Hepatocyte (in vitro differentiated cells): ENCODE measurements at places on chromosomes 4 and X. TPM values are rescaled to one million over a fixed set of nuclear protein-coding genes. Genes with fewer than 3 reads are reported as not detected.

Gene TLR7
- total RNA-seq, result 0.52 and 0.60 TPM in 2 replicates

DNA sequence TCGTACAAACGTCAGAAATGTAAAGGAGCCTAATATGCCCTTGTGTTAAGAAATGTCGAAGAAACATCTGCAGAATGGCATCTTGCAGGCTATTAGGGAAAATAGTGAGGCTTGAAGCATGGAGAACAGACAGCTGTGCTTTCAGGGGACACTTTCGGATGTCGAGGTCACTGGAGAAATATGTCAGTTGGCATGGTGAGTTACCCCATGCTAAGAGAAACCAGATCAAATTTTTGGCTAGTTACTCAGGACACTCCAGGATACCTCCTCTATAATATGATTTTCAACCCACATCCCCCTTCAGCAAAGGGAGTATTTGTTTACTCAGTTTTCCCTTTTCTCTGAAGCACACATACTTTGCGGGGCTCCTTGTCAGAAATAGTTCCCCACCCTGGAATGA, 171.4 kb downstream of the GPC3 start:
- H3K4me1 ChIP-seq, result no peaks in the 10 kb centered on the region
- no peaks in the 10 kb centered on the region for H3K27me3 ChIP-seq
- H3K36me3 ChIP-seq, result no peaks in the 10 kb centered on the region
- no peak overlapping the region for H3K27ac ChIP-seq
- no peak for DNase-seq

GRCh38 chr4:117637347-117637746, 396.9 kb upstream of the NDST3 start:
- no peaks in the 10 kb centered on the region for H3K36me3 ChIP-seq
- no peak for DNase-seq
- no peaks in the 10 kb centered on the region for H3K27me3 ChIP-seq

DNA sequence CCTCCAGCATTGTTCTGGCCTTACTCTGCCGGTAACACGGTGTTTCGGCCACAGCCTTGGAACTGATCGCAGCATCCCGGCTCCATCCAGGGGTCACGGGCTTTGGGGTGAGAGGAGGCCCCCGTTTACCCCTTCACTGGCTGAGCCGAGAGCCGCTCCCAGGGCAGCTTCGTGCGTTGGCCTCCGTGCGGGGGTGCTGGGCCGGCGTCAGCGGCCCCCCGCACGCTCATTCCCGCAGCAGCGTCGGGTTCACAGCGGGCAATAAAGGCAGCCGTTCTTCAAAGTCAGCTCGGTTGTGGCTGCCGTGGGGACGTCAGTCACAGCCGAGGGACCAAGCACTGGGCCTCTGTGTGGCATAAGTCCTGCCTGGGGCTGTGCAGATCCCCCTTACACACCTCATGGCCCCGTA, 25.3 kb upstream of the PLCXD1 start:
- no peak overlapping the region for H3K4me3 ChIP-seq
- no peak for DNase-seq
- H3K27ac ChIP-seq, result no peak overlapping the region
- no peaks in the 10 kb centered on the region for H3K36me3 ChIP-seq
- no peaks in the 10 kb centered on the region for H3K27me3 ChIP-seq
- H3K4me1 ChIP-seq, result peaks cover 6% of the 10 kb centered on the region

DNA sequence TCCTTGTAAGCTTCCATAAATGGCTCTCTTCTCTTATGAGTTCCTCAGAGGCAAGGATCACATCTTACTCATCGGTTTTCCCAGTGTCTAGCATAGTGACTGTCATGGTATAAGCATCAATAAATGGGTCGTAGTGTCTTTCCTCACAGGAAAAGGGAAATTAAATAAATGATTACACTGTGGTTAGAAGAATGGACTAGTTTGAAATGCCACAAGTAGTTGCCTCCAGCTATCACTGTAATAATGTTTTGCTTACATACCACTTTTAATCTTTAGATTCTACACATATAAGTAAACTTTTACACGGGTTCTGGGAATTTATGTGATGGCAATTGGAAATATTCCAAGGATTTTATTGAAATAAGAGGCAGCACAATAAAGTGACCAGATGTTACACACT, 152.8 kb upstream of the CXorf51A start:
- H3K27ac ChIP-seq, result no peak overlapping the region
- DNase-seq, result no peak
- no peaks in the 10 kb centered on the region for H3K4me1 ChIP-seq
- H3K4me3 ChIP-seq, result no peak overlapping the region
- no peaks in the 10 kb centered on the region for H3K27me3 ChIP-seq

Gene RNF175
- 2.1 and 2.8 TPM in 2 replicates for total RNA-seq

Gene H2BW2
- total RNA-seq, result not detected in 2 replicates

DNA sequence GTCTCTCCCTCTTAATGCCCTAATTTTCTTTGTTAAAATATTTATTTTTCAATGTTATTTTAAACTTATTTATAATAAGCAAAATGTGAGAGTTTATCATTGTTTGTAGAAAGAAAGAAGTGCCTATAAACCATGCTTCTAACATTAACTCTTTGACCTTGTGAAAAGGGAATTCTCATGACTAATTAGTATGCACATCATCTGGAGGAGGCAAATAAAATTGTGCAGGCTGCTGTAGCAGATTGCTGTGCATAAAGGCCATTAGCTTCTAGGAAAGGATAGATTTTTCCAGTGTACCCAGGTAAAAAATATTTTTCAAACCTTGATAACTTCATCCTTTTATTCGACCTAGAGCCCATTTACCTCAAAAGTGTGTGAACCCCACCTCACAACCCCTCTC, 84.6 kb upstream of the GUCY1A1 start:
- H3K27me3 ChIP-seq, result no peaks in the 10 kb centered on the region
- no peak overlapping the region for H3K27ac ChIP-seq
- no peak for DNase-seq
- H3K36me3 ChIP-seq, result no peaks in the 10 kb centered on the region
- no peak overlapping the region for H3K4me3 ChIP-seq
- H3K4me1 ChIP-seq, result no peaks in the 10 kb centered on the region

Gene SULT1B1
- 46.5 and 53.8 TPM in 2 replicates for total RNA-seq

Gene CT83
- not detected in 2 replicates for total RNA-seq

- no peaks in the 10 kb centered on the region for H3K36me3 ChIP-seq
- no peak overlapping the region for H3K27ac ChIP-seq
- H3K4me3 ChIP-seq, result no peak overlapping the region
- DNase-seq, result no peak
- no peaks in the 10 kb centered on the region for H3K4me1 ChIP-seq
These were observed 170.3 kb downstream of the CORIN start for GRCh38 chr4:47667552-47667951.

- H3K36me3 ChIP-seq, result no peaks in the 10 kb centered on the region
- no peaks in the 10 kb centered on the region for H3K27me3 ChIP-seq
- H3K27ac ChIP-seq, result no peak overlapping the region
These were observed 290.3 kb downstream of the LDB2 start for GRCh38 chr4:16608123-16608522.

Gene PAGE2B
- total RNA-seq, result not detected in 2 replicates

DNA sequence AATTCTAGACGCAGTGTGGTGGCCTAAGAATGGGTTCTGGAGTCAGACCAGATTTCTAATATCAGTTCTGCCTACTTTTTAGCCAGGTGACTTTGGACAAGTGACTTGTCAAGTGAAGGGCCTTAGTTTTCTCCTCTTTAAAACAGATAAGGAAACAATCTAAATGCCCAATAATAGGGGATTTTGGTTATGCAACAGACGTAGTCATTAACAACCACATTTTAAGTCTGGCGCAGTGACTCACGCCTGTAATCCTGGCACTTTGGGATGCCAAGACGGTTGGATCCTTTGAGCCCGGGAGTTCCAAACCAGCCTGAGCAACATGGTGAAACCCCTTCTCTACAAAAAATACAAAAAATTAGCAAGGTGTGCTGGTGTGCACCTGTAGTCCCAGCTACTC, 2.1 kb upstream of the ZMYM3 start:
- peak overlapping the region; percentile 89 for H3K27ac ChIP-seq
- no peak overlapping the region for H3K4me3 ChIP-seq
- DNase-seq, result no peak
- no peaks in the 10 kb centered on the region for H3K4me1 ChIP-seq

Gene GLOD5
- total RNA-seq, result 2.4 TPM in 1 of 2 replicates, not detected in the other

- no peaks in the 10 kb centered on the region for H3K36me3 ChIP-seq
- H3K4me1 ChIP-seq, result no peaks in the 10 kb centered on the region
- peak; percentile 59 for DNase-seq
- peak within 1 kb of the TSS; percentile 91 for H3K27ac ChIP-seq
- H3K27me3 ChIP-seq, result no peaks in the 10 kb centered on the region
These were observed at the start of gene MSN for GRCh38 chrX:65667503-65668376. MSN (plus strand) TSS chrX:65667654; CDS start chrX:65667842, 188 bp downstream.

Gene FDCSP
- total RNA-seq, result not detected in 2 replicates

Gene STATH
- not detected in 2 replicates for total RNA-seq

DNA sequence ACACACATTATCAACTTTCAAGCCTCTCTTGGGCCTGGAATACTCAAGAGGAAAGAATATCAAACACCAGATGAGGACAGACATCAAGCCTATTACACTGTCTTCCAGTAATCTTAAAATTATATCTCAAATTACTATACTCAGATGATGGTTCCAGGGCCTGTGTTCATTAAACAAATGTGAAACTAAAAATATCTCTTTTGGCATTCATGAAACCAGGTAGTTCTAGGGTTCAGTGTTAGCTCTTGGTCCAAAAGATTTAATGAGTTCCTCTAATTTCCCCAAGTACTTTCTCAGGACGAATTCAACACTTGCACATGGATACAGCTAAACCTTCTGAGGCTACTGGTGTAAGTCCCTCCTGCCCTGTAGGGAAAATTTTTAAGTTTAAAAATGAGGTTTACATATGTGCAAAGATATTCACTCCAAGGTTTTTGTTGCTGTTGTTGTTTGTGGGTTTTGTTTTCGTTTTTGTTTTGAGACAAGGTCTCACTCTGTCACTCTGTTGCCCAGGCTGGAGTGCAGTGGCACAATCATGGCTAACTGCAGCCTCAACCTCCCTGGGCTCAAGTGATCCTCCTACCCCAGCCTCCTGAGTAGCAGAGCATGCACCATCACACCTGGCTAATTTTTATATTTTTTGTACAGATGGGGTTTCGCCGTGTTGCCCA, 79.4 kb downstream of the USP46 start:
- H3K27me3 ChIP-seq, result no peaks in the 10 kb centered on the region
- H3K4me1 ChIP-seq, result no peaks in the 10 kb centered on the region
- H3K36me3 ChIP-seq, result no peaks in the 10 kb centered on the region
- DNase-seq, result no peak

DNA sequence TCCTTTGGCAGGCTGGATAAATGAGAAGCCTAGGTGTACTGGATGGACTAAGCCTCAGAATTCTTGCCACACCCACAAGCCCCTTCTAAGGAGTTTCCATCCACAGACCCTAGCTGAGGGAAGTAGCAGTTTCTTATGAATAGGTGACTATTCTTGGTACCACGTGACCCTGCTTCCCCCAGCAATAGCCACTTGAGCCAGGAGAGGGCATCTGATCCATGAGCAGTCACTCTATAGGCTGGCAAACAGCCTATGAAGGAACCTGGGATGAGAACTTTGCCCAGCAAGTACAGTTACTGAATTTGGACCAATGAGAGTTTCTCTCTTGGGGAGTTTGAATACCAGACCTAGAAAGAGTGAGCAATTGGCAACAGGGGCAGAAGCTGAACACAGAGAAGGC, 84.0 kb downstream of the RTL9 start:
- no peaks in the 10 kb centered on the region for H3K4me1 ChIP-seq
- no peaks in the 10 kb centered on the region for H3K27me3 ChIP-seq
- H3K36me3 ChIP-seq, result no peaks in the 10 kb centered on the region
- DNase-seq, result peak; percentile 37

DNA sequence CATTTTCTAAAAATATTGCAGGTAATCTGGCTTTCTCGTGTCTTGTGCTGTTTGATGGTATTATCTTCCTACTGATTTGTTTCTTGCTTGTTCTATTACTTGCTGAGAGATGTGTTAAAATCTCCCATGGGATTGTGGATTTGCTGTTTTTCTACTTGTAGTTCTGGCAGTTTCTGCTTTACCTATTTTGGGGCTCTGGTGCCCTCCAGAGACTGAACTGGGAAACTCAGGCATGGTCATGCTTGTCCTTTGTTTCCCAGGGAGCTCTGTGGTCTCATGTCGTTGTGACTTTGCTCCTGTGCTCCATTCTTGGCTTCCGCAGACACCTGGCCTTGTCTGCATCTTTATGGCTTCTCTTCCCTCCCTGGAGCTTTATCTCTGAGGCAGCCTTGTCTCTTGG, 39.5 kb downstream of the NSD2 start:
- H3K27me3 ChIP-seq, result no peaks in the 10 kb centered on the region
- no peak overlapping the region for H3K4me3 ChIP-seq
- H3K27ac ChIP-seq, result no peak overlapping the region
- no peaks in the 10 kb centered on the region for H3K4me1 ChIP-seq

GRCh38 chr4:84366907-84367306, 132.2 kb downstream of the NKX6-1 start:
- no peak overlapping the region for H3K27ac ChIP-seq
- no peaks in the 10 kb centered on the region for H3K36me3 ChIP-seq
- no peak overlapping the region for H3K4me3 ChIP-seq

DNA sequence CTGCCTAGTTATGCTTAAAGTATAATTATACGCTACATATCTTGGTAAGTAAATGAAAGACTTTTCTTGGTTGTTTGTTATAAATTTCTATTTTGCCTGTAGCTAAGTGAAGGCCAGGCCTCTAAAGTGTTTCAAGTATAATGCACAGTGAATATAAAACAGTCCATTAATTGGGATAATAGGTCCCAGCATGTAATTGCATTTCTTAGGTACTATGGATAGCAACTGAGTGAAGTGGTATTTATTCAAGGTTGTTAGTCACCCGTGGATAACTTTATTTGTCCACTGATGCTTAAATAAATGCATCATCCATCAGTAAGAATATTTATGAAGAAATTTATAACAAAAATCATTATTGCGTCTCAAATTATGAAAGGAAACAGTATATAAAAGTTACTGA, 59.1 kb downstream of the TEX13C start:
- H3K36me3 ChIP-seq, result no peaks in the 10 kb centered on the region
- no peak overlapping the region for H3K4me3 ChIP-seq
- no peak for DNase-seq
- H3K27ac ChIP-seq, result no peak overlapping the region
- H3K27me3 ChIP-seq, result no peaks in the 10 kb centered on the region

Gene CTAG1A
- not detected in 2 replicates for total RNA-seq

DNA sequence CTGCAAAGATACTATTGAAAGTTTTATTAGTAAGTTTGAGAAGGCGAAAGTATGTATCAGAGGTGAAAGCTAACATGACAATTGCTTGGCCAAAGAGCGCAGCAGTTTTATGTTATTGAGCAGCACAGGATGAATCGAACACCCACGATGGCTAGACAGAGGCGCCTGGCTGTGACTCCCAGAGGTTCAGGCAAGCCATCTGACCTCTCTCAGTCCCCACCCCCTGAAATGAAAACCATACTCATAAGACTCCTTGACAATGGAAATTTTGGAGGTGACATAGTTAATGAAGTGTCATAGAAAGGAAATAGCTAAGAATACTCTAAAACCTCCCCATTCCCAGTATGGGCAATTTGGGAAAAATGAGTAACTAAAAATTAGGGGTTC, 70.6 kb downstream of the MGST2 start:
- H3K36me3 ChIP-seq, result no peaks in the 10 kb centered on the region
- H3K4me3 ChIP-seq, result no peak overlapping the region
- peaks cover 41% of the 10 kb centered on the region for H3K4me1 ChIP-seq
- no peak for DNase-seq
- no peaks in the 10 kb centered on the region for H3K27me3 ChIP-seq
- H3K27ac ChIP-seq, result peak overlapping the region; percentile 91

GRCh38 chrX:129933700-129934099, 27.7 kb downstream of the UTP14A start:
- DNase-seq, result peak; percentile 24
- no peaks in the 10 kb centered on the region for H3K36me3 ChIP-seq
- H3K4me1 ChIP-seq, result no peaks in the 10 kb centered on the region
- H3K27me3 ChIP-seq, result peaks cover 10% of the 10 kb centered on the region

Gene MAML3
- 8.7 and 11.2 TPM in 2 replicates for total RNA-seq
